ENCODE measurements at places on chromosomes 13 and 19.
A peak's percentile ranks its signal among the peaks of the same experiment; 100 is the strongest.

DNA sequence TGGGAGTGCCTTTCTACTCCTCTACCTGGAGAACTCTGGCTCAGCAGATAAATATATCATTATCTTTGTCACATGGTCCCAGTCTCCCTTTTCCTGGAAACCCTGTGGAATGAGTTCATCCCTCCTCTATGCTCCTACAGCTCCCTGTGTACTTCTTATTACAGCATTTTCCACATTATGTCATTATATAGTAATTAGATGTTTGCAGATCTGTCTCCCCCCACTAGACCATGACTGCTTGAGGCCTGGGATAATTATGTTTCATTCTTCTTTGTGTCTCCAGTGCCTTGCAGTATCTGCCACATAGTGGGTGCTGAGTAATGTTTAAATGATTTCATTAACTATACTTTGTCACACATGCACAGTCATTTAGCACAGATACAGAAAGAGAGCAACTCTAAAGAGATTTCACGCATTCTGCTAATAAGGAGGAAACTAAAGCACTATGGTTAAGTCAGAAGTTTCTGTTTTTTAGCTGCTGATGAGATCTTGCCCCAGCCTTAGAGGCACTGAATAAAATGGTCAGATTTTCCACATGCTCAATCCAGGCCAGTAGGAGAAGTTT lies 66.1 kb upstream of the DIAPH3 start:
- DNase-seq = no peak

GRCh38 chr13:47310401-47310800 lies 413.5 kb upstream of the HTR2A start:
- DNase-seq = no peak

DNA sequence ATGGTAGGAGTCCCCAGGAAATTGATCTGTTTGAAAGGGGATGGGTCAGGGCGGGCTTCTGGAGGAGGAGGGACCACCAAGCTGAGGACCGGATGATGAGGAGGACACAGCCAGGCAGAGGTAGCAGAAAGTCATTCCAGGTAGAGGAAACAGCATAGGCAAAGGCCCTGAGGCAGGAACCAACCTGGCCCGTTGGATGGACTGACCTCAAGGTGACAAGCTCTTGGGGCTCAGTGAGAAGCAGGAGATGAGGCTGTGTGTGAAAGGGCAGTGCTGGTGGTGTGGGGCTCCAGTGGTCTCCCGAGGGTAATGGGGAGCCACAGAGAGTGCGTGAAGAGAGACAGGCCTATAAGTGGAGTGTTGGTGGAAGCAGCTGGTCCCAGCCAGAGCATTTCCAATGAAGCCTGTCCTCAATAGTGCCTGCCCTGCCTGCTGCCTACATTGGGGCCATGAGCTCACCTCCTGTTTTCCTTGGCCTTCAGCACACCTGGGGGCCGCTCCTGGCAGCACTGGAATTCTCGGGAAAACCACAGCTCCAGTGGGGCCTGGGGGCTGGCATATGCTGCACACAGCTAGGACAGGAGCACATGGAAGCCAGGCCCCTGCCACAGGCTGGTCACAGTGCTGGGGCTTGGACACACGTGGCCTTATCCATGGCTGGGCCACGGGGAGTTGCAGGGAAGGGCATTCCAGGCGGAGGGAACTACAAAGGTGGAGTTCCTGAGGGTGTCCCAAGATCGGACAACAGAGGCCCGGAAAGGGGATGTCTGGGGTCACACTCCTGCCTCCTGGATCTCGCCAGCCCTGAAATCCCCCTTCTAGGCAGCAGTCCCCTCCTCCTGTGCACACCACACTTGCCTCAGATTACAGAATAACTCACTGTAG lies 2.3 kb upstream of the COMP start:
- no peak for DNase-seq

DNA sequence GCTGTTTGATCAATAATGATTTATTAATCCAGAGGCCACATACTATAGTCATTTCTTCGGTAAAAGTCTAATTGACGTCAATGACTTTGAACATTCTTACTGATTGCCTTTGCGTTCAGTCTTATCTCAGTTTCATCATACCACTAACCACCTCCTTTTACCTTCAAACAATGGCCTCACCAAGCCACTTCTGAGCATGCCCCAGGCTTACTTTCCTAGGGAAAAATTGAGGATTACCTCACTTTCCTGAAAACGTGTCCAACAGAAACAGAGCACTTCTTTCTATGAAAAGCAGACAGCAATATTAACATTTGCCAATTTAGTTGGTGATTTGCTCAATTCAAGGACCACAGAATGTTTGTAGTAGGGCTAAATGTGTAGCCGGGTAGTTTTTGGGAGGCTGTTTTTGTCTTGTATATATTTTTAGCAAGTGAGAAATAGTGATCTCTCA lies 157.6 kb downstream of the KLF5 start:
- DNase-seq = no peak

DNA sequence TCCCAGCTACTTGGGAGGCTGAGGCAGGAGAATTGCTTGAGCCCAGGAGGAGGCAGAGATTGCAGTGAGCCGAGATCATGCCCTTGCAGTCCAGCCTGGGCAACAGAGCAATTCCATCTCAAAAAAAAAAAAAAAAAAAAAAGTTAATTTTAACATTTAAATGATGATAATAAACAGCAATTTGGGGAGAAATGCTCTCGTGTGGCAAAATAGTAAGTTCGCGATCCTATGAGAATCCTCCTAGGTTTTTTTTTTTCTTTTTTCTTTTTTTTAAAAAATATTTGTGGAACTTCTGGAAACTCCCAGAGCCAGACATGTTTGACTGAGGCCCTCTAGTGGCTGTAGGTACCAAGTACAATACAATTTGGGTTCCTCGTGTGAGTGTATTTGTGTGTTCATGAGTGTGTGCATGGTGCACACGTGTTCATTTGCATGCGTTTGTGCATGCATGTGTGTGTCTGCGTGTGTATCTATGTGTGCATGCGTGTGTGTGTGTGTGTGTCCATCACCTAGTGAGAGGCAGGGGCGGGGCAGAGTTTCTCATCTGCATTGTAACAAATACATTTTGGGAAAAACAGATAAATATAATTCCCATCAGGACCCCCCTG lies 31.2 kb downstream of the TMPRSS9 start:
- DNase-seq = peak; percentile 62

GRCh38 chr19:58356766-58357480 lies 3.6 kb upstream of the A1BG start:
- no peak for DNase-seq

- DNase-seq = peak; percentile 21
Observed at GRCh38 chr19:16247353-16248182, 49.9 kb downstream of the AP1M1 start.

DNA sequence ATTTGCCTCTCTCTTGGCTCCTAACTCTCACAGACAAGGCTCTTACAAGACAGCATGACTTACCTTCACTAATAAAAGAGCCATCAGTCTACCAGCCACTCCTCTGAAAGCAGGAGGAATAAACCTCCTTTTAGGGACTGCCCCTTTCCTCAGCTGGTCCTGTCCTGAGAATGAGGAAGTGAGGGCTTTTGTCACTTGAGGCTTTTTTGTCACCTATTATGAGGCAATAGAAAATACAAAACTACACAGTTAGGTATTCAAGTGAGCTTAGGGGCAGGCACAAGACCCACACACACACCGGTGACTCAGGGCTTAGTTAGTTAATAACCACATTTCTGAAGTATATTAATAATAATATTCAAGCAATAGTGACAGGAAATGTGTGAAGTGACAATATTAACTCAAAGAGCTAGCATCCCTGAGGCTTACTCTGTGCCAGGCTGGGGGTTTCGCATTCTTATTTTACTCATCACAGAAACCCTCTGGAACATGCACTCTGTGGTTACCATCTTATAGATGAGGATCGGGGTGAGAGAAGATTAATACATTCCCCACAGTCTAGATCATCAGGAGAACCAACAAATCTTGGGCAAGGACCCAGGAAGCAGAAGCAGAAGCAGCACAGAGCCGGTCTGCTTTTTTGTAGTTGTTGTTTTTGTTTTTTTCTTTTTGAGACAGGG lies 379.9 kb downstream of the LIG4 start:
- peak; percentile 38 for DNase-seq

- no peak for DNase-seq
Observed at GRCh38 chr13:75587679-75588078, 38.1 kb downstream of the UCHL3 start.

DNA sequence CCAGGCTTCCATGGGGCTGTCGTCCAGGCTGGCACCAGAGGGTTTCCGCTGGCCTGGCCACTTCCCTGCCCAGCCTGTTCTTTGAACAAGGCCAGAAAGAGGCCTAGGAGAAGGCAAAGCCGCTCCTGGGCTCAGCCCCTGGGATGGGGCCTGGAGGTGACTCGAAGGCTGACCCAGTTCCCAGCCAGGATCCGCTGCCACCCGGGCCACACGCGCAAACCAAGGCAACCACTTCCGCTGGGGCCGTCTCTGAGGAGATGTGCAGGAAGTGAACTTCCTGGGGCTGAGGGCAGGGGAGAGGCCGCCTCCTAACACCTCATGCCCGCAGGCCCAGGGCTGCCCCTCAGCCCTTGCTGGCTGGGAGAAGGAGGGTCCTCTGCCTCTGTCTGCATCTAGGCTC lies 15.2 kb downstream of the PLEKHF1 start:
- no peak for DNase-seq

GRCh38 chr13:95926231-95926630 lies 127.0 kb downstream of the UGGT2 start:
- no peak for DNase-seq

GRCh38 chr19:29812080-29812880 lies 489 bp downstream of the CCNE1 start:
- DNase-seq = no peak

- DNase-seq = no peak
Observed at GRCh38 chr19:35205733-35206323, 22.7 kb downstream of the FAM187B start.

- no peak for DNase-seq
Observed at GRCh38 chr19:17404621-17405249, 695 bp downstream of the BST2 start.

DNA sequence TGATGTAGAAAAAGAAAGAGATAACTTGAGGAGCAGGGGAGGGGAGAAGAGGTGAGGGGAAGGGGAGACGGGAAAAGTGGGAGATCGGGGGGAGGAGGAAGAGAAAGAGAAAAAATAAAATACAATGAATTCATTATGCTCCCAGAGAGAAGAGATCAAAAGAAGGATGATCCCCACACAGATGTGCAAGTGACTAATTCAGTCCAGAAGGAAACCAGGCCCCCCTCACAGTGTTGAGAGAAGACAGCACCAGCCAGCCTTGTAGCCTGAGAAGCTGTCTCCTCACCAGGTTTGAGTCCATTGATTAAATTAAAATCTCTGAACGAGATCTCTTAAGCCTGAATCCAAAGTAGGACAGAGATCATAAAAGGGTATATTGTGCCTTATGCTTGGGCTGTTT lies 333.7 kb upstream of the NBEA start:
- no peak for DNase-seq

DNA sequence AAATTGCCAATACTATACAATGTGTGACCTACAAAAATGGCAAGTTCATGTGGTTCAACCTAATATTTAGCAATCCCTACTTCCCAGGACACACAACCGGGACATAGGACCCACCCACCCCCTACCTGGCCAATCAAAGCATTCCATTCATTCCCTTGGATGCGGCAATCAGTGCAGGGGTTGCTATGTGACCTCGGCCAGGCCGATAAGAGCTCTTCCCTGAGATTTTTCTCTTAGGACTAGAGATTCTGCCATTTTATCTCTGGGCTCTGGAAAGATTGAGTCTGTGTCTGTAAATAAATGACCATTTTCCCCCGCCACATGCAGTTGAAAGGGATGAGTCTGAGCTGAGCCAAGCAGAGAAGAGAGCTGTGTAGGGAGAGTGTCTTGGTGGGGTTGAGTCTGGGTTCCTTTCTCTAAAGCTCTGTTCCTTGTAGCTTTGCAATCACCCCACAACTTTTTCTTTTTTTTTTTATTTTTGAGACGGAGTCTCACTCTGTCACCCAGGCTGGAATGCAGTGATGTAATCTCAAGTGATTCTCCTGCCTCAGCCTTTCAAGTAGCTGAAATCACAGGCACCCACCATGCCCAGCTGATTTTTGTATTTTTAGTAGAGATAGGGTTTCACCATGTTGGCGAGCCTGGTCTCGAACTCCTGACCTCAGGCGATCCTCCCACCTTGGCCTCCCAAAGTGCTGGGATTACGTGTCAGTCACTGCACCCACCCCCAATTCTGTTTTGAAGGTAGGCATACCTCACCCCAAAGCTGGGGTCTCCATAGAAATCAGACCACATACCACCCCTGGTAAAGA lies 7.4 kb downstream of the IFNL1 start:
- no peak for DNase-seq

DNA sequence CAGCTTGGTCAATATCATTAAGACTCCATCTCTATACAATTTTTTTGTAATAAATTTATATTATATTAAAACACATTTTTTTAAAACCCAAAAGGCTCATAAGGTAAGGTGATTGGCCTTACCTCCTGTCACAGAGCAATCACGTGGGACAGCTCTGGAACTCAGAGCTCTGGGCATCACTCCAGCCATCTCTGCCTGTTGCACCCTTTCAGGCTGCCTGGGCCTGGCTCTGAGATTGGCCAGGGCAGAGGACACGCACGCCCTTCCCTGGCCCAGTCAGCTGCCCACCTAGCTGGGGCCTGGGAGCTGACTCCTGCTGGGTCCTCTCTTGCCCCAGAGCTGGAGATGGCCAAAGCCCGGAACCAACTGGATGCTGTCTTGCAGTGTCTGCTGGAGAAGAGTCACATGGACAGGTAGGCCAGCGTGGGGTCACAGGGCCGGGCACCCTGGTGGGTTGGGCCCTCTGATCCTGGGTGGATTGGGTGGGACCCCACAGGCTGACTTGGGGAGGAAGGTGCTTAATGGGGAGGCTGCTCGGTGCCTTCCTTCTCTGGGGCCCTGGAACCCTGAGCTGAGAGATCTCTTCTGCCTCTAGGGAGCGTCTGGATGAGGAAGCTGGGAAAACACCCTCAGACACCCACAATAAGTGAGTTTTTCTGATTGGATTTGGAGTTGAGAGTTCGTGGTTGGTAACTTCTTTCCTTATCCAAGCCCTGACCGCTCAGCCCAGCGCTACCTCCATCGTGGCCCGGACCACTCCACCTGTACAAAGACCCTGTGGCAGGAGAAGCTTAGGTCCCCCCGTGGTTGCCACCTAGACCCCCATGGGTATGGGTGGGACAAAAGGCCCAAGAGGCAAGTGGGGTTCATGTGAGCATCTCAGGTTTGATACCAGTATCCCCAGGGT lies 3.7 kb downstream of the LIN37 start:
- no peak for DNase-seq

DNA sequence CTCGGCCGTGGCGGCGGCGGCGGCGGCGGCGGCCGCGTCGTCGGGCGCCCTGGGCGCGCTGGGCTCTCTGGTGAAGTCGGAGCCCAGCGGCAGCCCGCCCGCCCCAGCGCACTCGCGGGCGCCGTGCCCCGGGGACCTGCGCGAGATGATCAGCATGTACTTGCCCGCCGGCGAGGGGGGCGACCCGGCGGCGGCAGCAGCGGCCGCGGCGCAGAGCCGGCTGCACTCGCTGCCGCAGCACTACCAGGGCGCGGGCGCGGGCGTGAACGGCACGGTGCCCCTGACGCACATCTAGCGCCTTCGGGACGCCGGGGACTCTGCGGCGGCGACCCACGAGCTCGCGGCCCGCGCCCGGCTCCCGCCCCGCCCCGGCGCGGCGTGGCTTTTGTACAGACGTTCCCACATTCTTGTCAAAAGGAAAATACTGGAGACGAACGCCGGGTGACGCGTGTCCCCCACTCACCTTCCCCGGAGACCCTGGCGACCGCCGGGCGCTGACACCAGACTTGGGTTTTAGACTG lies 1.7 kb downstream of the SOX1 start:
- DNase-seq = no peak

GRCh38 chr19:4977299-4978174 lies 8.6 kb downstream of the KDM4B start:
- DNase-seq = peak; percentile 75

- DNase-seq = no peak
Observed at GRCh38 chr13:46749951-46750350, 47.0 kb downstream of the ESD start.

All from amniotic stem cell (primary cell).